Stimulated activated CD8-positive, alpha-beta memory T cell treated with anti-CD3 and anti-CD28 coated beads, Interleukin-4, amount 100 ng/mL, for 48 hours (primary cell): ENCODE measurements at places on chromosomes 5 and 9.

- DNase-seq = no peak
Measured at GRCh38 chr5:60436518-60436917, 263.4 kb downstream of the DEPDC1B start.

DNA sequence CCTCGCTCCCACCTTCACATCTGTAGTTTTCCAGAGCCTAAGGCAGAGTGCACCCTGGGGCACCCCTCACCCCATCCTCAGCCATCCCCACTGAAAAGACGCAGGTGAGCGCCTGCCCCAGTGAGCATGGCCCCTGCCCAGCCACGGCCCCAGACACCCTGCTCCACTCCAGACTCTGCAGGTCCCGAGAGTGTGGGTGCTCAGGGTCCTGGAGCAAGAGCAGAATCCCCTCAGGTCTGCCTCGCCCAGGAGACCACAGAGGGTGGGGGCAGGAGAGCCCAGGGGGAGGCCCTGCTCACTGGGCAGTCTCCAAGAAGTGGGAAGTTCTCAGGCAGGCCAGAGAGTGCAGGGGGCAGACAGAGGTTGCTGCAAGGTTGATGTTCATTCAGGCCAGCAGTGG is 158.6 kb upstream of the PPP1R26 start:
- no peak for DNase-seq

DNA sequence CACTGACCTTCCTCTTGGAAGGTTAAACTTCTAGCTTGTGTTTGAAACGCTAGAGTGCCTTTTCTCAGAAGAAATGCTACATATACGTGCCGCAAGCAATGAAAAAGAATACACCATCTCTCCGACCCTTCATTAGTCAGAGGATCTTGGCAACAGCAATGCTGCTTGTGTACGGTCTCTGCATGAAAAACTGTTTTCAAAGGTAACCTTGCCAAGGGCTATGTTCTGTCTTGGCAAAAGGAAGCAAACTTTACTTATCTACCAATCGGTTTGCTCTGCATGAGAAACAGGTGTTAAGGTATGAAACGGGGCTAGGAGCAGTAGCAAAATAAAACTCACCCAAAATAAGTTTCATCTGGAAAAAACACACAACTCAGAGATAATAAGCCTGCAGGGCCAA is 297.8 kb downstream of the FBXL17 start:
- DNase-seq = no peak

- DNase-seq = peak; percentile 29
Measured at GRCh38 chr5:107673039-107673367, 2.3 kb upstream of the EFNA5 start.

GRCh38 chr9:116207371-116208111 is 54.0 kb downstream of the PAPPA start:
- no peak for DNase-seq

DNA sequence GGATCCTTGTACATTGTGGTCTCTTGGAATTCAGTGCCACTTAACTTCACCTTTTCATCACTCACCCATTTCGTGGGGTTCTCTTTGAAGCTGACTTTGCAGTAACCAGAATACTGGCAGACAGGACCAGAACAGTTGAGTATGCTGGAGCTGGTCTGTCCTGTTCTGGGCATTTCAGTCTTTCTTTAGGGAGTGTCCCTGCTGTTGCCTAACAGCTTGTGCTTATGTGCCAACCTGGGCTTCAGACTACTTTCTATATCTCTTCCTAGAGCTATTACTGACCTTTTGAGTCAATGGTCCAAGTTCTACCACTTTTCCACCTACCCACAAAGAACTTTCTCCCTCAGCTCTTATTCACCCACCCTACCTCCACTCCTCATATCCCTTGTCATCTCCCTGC is 10.0 kb upstream of the INSL6 start:
- no peak for DNase-seq

DNA sequence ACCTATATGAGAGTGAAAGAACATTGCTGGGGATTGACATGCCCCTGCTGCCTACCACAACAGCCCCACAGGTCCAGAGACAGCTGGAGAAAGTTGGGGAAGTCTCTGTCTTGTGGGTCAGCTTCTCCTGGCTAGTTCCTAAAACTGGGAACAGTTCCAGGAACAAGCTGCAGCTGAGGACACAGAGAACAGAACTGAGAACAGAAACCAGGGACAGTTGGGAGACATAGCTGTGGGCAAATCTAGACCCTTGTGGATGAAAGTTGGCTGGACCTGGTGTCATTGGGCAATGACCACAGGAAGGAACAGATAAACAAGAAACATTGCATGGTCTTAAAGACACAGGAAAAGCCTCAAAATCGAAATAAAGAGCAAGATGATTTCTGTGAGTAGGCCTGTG is 58.3 kb upstream of the MOCS2 start:
- DNase-seq = no peak

GRCh38 chr9:10079284-10079964 is 533.4 kb downstream of the PTPRD start:
- DNase-seq = no peak

DNA sequence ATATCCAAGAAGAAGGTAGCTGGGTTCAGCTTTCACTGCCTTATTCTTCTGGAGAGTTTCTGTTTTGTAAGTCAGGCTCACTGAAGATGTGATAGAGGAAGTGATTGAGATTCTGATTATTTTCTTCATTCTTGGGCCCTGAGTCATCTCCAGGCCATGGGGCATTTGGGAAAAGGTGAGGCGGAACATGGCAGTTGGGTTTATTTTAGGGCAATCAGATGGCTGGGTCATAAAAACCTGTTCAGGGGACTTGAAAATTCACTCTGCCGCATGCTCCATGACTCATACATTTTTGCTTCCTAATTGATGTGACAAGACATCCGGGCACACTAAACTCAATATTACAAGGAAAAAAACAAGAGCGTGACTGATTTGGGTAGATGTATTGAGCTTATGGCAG is 265.7 kb upstream of the KLF4 start:
- no peak for DNase-seq

DNA sequence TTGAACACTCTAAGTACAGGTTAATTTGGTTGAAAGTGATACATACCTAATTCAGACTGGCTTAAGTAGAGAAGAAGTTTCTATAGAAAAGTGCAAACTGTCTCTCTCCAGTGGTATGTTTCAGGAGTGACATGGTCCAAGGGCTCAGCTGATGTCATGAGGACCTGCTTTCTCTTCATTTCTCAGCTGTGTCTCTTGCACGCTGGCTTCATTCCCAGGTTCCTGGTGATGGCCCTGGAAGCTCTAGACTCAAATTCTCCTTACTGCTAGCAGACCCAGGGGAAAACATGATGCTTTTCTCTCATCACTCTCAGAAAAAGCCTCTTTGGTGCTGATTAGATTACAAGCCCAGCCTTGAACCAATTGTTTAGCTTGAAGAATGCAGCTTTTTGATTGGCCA is 211.9 kb upstream of the CLINT1 start:
- DNase-seq = no peak

- no peak for DNase-seq
Measured at GRCh38 chr9:14722391-14723035, at the start of gene CER1. CER1 (minus strand) TSS chr9:14722733; CDS start chr9:14722672, 61 bp downstream.

- DNase-seq = no peak
Measured at GRCh38 chr9:129481810-129482511, 138.9 kb downstream of the C9orf50 start.

DNA sequence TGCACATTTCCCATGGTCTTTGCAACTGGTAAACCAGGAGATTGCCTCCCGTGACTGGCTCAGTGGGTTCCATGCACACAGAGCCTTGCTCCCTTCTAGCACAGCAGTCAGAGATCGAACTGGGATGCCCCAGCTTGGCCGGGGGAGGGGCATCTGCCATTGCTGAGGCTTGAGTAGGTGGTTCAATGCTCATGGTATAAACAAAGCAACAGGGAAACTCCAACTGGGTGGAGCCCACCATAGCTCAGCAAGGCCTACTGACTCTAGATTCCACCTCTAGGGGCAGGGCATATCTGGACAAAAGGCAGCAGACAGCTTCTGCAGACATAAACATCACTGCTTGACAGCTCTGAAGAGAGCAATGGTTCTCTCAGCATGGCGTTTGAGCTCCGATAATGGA is 67.0 kb upstream of the PPP1R2B start:
- no peak for DNase-seq

- DNase-seq = no peak
Measured at GRCh38 chr9:104027295-104027694, 66.8 kb upstream of the SMC2 start.

DNA sequence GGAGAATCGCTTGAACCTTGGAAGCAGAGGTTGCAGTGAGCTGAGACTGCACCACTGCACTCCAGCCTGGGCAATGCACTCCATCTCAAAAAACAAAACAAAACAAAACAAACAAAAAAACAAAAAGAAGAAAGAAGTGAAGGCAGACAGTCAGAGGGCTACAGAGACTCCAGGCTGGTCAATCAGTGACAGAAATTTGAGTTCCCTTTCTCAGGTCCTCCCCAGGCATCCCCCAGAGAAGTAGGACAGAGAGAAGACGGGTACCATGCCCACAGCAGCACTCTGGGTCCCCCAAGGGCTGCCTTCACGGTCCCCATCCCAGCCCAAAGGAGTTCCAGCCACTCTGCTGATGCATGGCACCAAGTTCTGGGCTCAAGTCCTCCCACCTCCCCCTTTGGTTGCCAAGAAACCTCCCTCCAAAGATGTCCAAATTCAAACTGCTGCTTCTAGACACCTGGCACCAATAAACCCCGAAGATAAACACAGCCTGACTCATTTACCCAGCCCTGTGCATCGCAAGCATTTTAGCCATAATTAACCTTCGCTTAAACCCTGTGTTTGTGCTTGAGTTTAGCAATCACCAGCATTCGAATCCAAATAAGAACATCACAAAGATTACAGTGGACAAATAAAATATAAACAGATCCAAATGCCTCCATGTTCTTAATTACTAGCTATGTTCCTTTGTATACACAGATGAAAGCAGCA is 24.0 kb downstream of the SEMA4D start:
- DNase-seq = no peak

- no peak for DNase-seq
Measured at GRCh38 chr5:152649609-152650008, 244.5 kb upstream of the NMUR2 start.

DNA sequence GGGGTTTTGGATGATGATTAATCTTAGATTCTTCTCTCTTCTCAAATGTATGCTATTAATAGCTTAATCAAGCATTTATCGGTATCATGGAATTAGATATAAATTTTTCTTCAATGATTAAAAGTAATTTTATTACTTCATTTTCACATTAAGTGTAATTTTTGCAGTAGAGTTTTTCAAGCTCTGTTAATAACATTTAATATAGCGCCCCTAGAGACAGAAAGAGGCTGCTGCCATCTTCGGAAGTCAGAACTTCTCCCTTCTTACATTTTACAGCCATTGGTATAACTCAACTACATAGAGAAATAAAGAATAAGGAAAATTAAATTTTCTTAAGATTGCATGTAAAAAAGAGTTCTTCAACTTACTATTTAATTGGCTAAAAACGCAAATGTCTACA is 540.3 kb downstream of the GABRG2 start:
- DNase-seq = no peak

DNA sequence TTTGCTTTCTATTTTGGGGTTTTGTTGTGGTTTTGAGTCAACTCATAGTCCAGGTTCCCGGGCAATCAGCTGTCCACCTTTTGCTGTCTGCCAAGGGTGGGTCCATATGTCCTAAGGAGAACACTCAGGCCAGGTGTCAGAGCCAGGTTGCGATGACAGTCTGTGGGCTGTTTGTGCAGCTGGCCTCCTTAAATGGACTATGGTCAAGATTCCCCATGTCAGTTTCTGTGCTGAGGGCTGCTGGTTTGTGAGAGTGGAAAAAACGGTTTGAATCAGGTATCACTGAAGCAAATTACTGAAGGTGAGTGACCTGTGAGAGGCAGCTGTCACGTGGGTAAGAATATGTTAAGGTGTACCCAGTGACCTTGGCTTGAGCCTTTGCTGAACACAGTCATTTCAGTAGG is 33.0 kb downstream of the SNX30 start:
- DNase-seq = no peak

DNA sequence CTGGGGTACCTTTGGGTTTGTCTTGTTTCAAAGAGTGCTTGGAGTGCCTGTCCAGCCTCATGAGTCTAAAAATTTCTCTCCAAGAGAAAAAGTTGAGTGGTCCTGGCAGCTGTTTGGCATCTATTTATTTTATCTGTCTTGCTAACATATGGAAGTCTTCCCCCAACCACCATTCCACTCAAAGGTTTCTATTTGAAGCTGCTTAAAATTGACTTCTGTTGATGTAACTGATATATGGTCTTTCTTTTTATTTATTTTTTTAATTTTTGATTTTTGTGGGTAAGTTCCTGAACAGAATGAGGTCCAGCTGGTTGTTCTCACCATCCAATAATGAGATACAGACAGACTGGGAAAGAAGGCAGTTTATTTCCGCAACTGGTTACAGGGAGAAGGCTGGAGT is 178.7 kb upstream of the SGCD start:
- DNase-seq = no peak

- DNase-seq = no peak
Measured at GRCh38 chr9:5622016-5622415, 6.9 kb upstream of the RIC1 start.

DNA sequence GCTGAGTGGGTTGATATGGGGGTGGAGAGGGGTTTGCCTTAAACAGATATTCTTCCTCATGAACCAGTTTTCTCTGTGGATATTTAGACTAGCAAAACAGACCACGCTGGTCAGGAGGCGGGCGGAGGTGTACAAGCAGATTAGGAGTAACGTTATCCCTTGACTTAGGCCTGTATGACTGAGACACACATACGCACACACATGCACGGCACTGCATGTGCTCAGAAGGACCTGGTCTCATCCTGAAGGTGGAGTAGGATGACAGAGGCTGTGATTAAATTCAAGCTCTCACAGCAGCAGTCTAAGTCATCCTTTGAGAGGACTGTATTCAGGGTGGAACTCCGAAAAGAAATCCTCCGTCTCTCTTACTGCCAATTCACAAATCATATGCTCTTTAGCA is 209.7 kb downstream of the DIRAS2 start:
- no peak for DNase-seq

DNA sequence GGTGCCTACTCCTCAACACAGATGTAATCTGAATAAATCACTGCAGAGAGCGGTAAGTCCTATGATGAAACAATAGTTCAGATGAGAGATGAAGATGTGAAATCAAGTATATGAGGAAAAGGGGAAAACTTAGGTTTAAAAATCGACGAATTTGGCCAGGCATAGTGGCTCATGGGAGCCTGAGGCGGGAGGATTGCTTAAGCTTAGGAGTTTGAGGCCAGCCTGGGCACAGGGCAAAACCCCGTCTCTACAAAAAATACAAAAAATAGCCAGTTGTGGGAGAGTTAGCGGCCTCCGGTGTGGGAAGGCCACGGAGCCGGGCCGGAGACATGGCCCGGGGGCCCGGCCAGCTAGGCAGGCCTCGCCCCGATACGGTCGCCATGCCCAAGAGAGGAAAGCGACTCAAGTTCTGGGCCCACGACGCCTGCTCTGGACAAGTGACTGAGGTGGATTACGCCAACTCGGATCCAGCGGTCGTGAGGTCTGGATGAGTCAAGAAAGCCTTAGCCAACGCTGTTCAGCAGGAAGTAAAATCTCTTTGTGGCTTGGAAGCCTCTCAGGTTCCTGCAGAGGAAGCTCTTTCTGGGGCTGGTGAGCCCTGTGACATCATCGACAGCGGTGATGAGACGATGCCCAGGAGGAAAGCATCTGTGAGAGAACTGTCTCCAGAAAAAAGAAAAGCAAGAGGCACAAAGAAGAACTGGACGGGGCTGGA is 62.8 kb upstream of the SUB1 start:
- no peak for DNase-seq

GRCh38 chr9:133737774-133738639 is at the start of gene SARDH:
SARDH (minus strand) TSS chr9:133738352; CDS start chr9:133734173, 4,179 bp downstream.
- peak; percentile 71 for DNase-seq

GRCh38 chr9:33306037-33306436 is 15.7 kb downstream of the NFX1 start:
- DNase-seq = no peak

GRCh38 chr9:29211580-29212396 is 1638.5 kb upstream of the C9orf72 start:
- DNase-seq = peak; percentile 64

- no peak for DNase-seq
Measured at GRCh38 chr9:70537084-70537483, 122.6 kb upstream of the KLF9 start.
